Hepatocyte (in vitro differentiated cells): ENCODE measurements at places on chromosomes 1 and 21. TPM values are rescaled to one million over a fixed set of nuclear protein-coding genes. Genes with fewer than 3 reads are reported as not detected.

Gene SMIM1
- total RNA-seq: 21.0 and 33.6 TPM in 2 replicates

Gene DDAH1
- 49.8 and 55.8 TPM in 2 replicates for total RNA-seq

Gene CR1
- total RNA-seq: 0.04 and 0.20 TPM in 2 replicates

Gene AIM2
- 0.30 TPM in 1 of 2 replicates, not detected in the other for total RNA-seq

Gene WDTC1
- 15.3 and 22.8 TPM in 2 replicates for total RNA-seq

Gene TNFRSF18
- not detected in 2 replicates for total RNA-seq

Gene RRAGC
- 28.0 and 36.6 TPM in 2 replicates for total RNA-seq

Gene CFHR2
- 16.9 and 35.6 TPM in 2 replicates for total RNA-seq

Gene S100A3
- 2.6 and 2.7 TPM in 2 replicates for total RNA-seq

Gene FLG
- not detected in 2 replicates for total RNA-seq

Gene S100A8
- total RNA-seq: 0.70 TPM in 1 of 2 replicates, not detected in the other

Gene TRAF3IP3
- 0.13 and 0.20 TPM in 2 replicates for total RNA-seq

Gene CLCA4
- 0.07 TPM in 1 of 2 replicates, not detected in the other for total RNA-seq

Gene PDE9A
- total RNA-seq: 19.6 and 21.0 TPM in 2 replicates

Gene GPR25
- total RNA-seq: not detected in 2 replicates

Gene CLCNKB
- 0.47 and 1.0 TPM in 2 replicates for total RNA-seq

Gene RXFP4
- 0.83 TPM in 1 of 2 replicates, not detected in the other for total RNA-seq

Gene CLCA2
- 0.08 TPM in 1 of 2 replicates, not detected in the other for total RNA-seq

Gene PPIE
- total RNA-seq: 35.5 and 42.6 TPM in 2 replicates

Gene LY9
- total RNA-seq: not detected in 2 replicates

Gene CTNNBIP1
- 22.8 and 25.2 TPM in 2 replicates for total RNA-seq

Gene KIAA1614
- 2.6 and 3.0 TPM in 2 replicates for total RNA-seq

Gene ITGB2
- 1.6 and 3.8 TPM in 2 replicates for total RNA-seq

Gene TRIM67
- total RNA-seq: 0.12 and 0.13 TPM in 2 replicates

Gene SYCP1
- not detected in 2 replicates for total RNA-seq

Gene SELENBP1
- total RNA-seq: 49.1 and 63.9 TPM in 2 replicates

Gene TTC24
- total RNA-seq: not detected in 2 replicates

Gene LCA5L
- total RNA-seq: 0.37 and 0.72 TPM in 2 replicates

Gene KRTAP23-1
- total RNA-seq: not detected in 2 replicates

Gene OTUD7B
- 17.1 and 17.8 TPM in 2 replicates for total RNA-seq

Gene LCE1F
- not detected in 2 replicates for total RNA-seq

Gene SELP
- total RNA-seq: 0.24 and 0.27 TPM in 2 replicates

Gene BTBD8
- total RNA-seq: 6.0 and 6.1 TPM in 2 replicates

Gene C1orf74
- total RNA-seq: 3.3 and 3.8 TPM in 2 replicates

Gene IPO9
- total RNA-seq: 25.8 and 29.4 TPM in 2 replicates

Gene OXCT2
- total RNA-seq: 0.60 and 1.8 TPM in 2 replicates

Gene KRTAP19-1
- total RNA-seq: not detected in 2 replicates

Gene NLRP3
- 0.13 and 0.20 TPM in 2 replicates for total RNA-seq

Gene C1orf94
- not detected in 2 replicates for total RNA-seq

Gene OR2L8
- total RNA-seq: not detected in 2 replicates

Gene BRINP3
- total RNA-seq: 37.9 and 47.0 TPM in 2 replicates

Gene CYP4A22
- total RNA-seq: 0.83 and 2.6 TPM in 2 replicates

Gene RAD54L
- total RNA-seq: 4.3 and 6.2 TPM in 2 replicates

Gene B3GALT2
- 7.9 and 9.7 TPM in 2 replicates for total RNA-seq

Gene LAMC2
- 73.5 and 76.3 TPM in 2 replicates for total RNA-seq
